ENCODE measurements at places on chromosomes 4 and X.

DNA sequence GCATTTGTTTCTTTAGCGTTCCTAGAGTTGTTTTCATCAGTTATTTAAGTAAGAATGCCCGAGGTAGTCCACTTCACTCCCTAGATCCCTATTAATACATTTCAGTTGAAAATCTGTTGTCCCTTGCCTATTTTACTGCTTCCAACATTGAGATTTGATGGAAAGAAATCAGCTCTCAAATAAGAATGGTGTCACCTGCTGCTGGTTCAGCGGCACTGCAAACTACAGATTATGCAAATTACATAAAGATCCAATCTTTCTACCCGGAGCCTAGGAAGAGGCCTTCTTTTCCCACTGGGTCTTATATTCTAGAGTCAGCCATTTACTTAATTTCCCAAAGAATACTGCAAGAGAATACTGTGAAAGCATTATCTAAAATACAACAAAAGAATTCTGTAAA, 597.6 kb upstream of the MAGEB2 start:
- DNase-seq = no peak

GRCh38 chr4:183872531-183872930, 32.6 kb upstream of the STOX2 start:
- no peak for DNase-seq

- DNase-seq = no peak
Observed at GRCh38 chrX:54171527-54172250, 11.4 kb downstream of the FAM120C start.

- DNase-seq = no peak
Observed at GRCh38 chrX:44113337-44113736, 140.1 kb upstream of the NDP start.
